Esophagus squamous epithelium (tissue), 5 donors: ENCODE measurements at places on chromosomes 3 and 15.

GRCh38 chr3:153103406-153103945 is 58.5 kb upstream of the RAP2B start:
- DNase-seq = no peak

GRCh38 chr3:124941771-124942170 is 7.2 kb upstream of the MUC13 start:
- DNase-seq = no peak

DNA sequence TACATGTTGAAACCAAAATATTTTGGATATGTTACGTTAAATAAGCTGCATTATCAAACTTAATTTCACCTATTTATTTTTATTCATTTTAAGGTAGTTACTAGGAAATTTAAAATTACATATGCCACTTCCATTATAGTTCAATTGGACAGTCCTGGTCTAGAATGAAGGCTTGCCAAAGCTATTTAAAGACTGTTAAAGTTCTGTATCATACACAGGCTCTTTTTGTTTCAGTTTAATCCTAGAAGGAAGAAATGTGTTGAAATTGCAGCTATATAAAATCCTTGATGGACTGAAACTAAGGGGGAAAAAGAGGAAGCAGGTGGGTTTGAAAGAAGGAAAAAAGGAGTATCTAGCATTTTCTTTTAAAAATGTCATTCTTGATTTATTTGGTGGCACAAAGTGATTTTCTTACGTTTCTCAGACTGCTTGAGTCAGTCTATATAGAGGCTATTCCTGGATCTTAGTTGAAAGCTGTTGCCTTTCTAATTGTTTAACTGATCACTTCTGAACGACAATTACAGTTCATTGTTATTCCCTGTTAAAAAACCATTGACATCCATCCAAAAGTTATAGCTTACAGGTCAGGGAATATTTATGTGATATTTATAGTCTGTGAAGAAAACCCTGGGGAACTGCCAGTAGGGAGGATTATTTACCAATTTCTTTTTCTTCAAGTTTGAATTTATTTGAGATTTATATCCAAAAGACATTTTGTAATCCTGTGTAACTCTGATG is 195.0 kb downstream of the RORA start:
- DNase-seq = no peak

DNA sequence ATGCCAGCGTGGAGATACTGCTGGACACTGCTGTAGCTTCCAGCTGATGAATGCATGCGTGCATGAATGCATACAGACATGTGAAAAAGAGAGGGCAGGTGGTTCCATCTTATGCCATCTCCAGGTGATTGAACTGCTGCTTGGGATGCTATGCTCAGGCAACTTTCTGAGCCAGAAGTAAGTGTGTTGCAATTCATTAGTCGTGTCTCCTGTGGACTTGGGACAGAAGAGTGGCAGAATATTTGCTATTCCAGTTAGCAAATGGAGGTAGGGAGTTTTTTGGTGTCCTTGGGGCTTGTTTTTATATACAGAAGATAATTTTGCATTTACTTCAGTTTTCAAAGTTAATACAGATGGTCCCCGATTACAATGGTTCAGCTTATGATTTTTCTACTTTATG is 33.3 kb downstream of the ANKDD1A start:
- DNase-seq = no peak

DNA sequence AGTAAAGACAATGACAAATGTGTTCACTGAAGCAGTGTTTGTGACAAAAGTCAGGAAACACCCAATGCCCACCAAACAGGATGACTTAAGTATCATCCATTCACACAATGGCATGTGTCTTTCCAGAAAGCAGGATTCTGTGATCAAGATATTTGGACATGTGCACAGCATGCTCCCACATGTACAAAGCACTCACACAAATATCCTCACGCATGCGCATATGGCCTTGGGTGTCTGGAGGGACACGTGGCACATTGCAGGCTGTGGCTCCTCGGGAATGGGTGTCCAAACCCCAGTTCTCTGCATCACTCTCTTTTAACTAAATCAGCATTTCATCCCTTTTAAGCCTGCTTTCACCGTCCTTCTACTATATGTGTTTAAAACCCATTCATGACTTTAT is 130.5 kb downstream of the KLF13 start:
- DNase-seq = no peak

DNA sequence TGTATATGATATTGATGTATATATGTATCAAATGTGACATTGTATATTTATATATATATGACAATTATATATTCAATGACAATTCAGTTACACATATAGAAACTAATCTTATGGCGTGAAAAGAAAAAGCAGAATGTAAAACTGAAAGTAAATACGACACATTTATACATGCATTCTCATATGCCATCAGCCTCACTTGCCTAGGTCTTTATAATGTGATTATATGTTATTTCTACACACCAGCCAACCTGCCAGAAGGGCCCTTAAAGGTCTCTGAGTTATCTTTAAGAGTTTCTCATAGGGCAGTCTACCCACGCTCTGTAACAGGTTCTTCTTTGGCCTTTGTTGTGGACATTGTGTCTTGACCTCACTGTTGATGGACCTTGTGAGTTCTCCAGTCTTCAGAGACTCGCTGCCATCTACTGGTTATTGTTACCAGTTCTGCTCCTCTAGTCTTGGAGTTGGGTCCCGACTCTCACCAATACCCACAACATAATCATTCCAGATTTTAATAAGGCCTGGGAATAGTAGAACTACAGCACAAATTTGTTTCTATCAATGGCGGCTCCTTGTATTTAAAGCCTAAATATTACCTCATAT is 371.5 kb upstream of the GOLIM4 start:
- DNase-seq = no peak

GRCh38 chr15:54256190-54256589 is 277.9 kb downstream of the UNC13C start:
- no peak for DNase-seq

- DNase-seq = no peak
Measured at GRCh38 chr3:116263842-116264545, 181.3 kb downstream of the LSAMP start.

DNA sequence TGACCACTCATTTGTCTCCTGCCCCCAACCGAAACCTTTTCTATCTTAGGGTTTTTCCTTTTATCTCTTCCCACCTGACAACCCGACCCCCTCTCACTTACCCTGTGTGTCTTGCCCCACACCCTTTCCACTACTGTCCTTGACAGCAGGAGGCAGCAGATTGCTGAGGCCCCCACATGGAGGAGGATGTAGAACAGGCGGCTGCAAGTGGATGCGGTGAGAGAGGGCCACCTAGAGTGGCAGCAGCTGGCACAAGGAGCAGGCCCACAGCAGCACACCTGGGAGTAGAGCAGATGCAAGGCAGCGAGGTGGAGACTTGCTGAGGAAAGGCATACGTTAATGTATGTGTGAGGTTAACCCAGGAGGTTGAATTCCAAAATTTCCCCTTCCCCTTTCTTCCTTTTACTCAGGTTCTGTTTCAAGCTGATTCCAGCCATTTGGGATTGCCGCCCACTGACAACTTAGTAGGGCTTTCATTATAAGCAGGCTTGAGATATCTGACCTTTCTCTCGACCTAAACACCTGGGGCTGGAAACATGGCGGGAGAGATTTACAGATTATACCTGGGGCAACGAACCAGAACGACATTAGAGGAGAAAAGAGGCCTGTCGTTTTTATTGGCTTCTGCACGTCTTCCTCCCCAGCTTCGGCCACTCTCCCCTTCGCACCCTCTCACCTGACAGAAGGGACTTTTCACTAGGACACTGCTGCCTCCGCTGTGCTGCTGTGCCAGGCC is 643 bp downstream of the SERINC4 start:
- DNase-seq = no peak
